Activated CD8-positive, alpha-beta memory T cell treated with anti-CD3 and anti-CD28 coated beads, Interleukin-2, amount 10 ng/mL, durations not matched to agents 7 days and 5 days (primary cell): ENCODE measurements at places on chromosomes 13 and 19. TPM values are rescaled to one million over a fixed set of nuclear protein-coding genes. Genes with fewer than 3 reads are reported as not detected.

Gene ARL11
- total RNA-seq, result 2.1 TPM

Gene SYDE1
- total RNA-seq, result 0.07 TPM

Gene EBI3
- 2.6 TPM for total RNA-seq

Gene MTUS2
- total RNA-seq, result not detected

Gene NANOS3
- total RNA-seq, result 1.1 TPM

Gene C13orf46
- 0.37 TPM for total RNA-seq

Gene ODAD3
- total RNA-seq, result 0.54 TPM
